ENCODE measurements at places on chromosomes 16 and 17.

DNA sequence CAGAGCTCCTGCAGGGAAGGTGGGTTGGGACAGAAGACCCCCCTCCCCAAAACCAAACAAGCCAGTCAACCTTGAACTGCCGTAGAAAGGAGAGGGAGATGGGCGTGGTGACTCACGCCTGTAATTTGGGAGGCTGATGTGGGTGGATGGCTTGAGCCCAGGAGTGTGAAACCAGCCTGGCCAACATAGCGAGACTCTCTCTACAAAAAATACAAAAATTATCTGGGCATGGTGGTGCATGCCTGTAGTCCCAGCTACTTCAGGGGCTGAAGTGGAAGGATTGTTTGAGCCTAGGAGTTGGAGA, 42.1 kb downstream of the NT5M start:
- DNase-seq = no peak

GRCh38 chr17:75854881-75855309, 240 bp downstream of the WBP2 start:
- DNase-seq = no peak

DNA sequence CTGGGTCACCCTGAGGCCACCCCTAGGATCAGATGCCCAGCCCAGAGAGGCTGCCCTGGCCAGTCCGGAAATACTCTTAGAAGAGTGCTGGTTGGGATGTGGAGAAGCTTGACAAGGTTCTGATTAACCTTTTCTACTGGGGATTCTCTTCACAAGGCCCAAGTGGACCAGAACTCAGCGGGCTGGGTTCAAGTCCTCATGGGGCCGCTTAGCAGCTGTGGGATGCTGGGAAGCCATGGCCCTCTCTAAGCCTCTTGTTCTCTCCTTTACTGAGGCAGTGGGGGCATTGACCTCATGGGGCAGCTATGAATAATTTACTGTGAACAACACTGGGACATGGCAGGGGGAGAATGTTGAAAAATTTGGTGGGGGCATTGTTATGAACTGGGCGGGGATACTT, 92.8 kb downstream of the CYLD start:
- no peak for DNase-seq

- DNase-seq = no peak
Measured at GRCh38 chr16:705431-706188, at the start of gene FBXL16. FBXL16 (minus strand) TSS chr16:705801; CDS start chr16:697405, 8,396 bp downstream.

GRCh38 chr17:18004345-18004744, 31.7 kb downstream of the DRC3 start:
- DNase-seq = no peak

DNA sequence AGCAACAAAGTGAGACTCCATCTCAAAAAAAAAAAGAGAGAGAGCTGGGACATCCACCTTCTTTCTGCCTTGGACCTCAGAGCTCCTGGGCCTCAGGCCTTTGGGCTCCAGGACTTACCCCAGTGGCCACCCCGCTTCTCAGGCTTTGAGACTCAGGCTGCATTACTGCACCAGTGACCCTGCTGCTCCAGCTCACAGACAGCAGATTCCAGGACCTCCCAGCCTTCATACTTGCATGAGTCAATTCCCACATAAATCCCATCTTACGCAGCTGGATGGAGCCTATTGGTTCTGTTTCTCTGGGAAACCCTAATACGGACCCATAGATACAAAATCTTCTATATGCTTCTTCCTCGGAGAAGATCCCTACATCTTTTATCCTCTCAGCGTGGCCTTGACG, 2.1 kb upstream of the CEP295NL start:
- no peak for DNase-seq

Data from NCI-H1417 treated with DMSO at 0.1 percent for 48 hours (cell line).